Left cardiac atrium (tissue), 4 donors: ENCODE measurements at places on chromosomes 6 and 20. TPM values are rescaled to one million over a fixed set of nuclear protein-coding genes. Genes with fewer than 3 reads are reported as not detected.

DNA sequence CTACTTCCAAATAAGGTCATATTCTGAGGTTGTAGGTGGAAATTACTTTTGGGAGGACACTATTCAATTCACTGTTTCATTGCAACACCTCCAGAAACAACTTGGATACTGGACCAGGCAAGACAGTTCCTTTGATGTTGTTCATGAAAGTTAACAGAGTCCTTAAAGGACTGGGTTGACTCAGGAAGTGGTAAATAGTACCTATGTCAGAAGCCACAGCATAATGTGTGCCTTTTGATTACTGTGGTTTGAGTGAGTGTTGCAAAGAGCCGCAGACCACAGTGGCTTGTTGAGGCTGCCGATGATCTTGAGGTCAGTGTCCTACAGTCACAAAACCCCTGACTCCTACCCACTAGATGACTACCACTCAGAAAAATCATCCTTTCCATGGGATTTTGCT lies 10.9 kb downstream of the IL20RA start:
- no peak for DNase-seq

- DNase-seq: no peak
Observed at GRCh38 chr6:44399991-44400390, 12.5 kb downstream of the CDC5L start.

GRCh38 chr20:46365487-46366220 lies 40.8 kb downstream of the ELMO2 start:
- DNase-seq: no peak

The KCNQ2 gene
- total RNA-seq: 0.91 TPM

The FILIP1 gene
- total RNA-seq: 86.3 TPM

The MUCL3 gene
- not detected for total RNA-seq

DNA sequence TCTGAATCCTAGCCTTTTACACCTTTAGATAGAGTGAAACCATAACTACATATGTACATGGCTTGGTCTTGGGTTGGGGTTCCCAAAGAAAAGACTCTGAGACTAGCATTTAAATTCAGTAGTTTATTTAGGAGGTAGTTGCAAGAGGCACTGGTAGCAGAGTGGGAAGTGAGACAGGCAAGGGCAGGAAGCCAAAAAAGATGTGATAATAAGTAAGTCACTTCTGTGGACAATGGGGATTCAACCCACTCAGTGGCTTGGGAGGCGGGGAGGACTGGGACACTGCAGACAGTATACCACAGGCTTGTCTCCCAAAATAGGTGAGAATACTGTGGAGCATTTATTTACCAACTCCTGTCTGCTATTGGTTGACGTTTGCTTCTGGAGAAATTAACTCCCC lies 131.9 kb downstream of the SLC24A3 start:
- no peak for DNase-seq

The RBBP8NL gene
- not detected for total RNA-seq

The OLIG3 gene
- not detected for total RNA-seq

The ZNF165 gene
- total RNA-seq: 0.44 TPM

- peak; percentile 25 for DNase-seq
Observed at GRCh38 chr20:63521602-63522001, 1.0 kb downstream of the PPDPF start.

GRCh38 chr20:62711703-62712101 lies 3.1 kb downstream of the NTSR1 start:
- no peak for DNase-seq

- DNase-seq: no peak
Observed at GRCh38 chr20:35502352-35502751, 27.1 kb downstream of the C20orf173 start.

GRCh38 chr20:59481067-59481466 lies 123.3 kb upstream of the PHACTR3 start:
- no peak for DNase-seq

The WASF1 gene
- 3.2 TPM for total RNA-seq

DNA sequence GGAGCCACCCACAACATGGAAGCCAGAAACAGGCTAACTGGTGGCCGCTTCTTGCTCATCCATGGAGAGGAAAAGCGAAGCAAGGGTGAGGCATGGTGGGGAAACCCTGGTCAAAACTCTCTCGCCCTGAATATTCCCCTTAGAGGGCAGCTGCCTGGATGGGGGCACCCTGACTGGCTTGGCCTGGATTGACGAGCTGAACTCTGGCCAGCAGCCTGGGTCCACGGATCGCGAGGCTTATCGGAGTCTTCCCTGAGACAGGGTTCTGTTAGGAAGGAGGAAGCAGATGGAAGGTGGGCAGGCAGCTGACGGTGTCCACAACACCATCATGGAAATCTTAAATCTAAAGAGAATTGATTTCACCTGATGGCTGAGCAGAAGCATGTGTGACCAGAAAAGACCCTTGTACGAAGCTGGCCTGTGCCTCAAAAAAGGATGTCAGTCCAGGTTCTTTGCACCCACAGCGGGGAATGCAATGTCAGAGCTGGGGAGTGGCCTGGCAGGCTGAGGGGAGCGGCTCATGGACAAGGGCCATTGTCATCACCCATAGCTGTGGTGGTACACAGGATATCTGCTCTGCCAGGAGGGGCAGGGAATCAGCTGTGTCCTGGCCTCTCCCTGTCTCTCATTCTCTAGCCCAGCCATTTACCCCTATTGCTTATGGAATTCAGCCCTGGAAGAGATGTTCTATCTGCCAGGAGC lies 109.4 kb upstream of the SNX9 start:
- no peak for DNase-seq

DNA sequence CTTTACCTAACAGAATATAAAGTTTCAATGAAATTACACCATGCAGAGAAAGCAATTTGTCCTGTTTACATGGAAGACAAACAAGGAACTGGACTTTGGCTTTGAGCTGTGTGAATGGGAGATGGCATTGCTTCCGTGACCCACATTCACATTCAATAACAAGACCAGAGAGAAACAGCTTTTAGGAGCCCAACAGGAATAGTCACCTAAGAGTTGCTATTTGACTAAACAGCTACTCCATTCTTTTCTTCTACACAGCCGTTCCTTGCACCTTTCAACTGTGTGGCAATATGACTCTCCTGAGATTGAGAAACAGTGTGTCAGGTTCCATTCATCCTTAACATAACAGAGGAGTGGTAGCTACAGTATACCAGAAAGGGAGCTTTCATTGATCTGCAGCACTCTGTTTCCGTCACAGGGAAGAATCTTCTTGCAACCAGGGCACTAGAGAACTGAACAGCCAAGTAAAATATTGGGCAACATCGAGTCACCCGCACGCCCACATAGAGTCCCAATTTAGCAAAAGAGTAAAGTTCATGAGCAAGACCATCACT lies 355.1 kb downstream of the HAO1 start:
- no peak for DNase-seq

GRCh38 chr6:161418463-161418945 lies 144.6 kb upstream of the AGPAT4 start:
- no peak for DNase-seq

The PI16 gene
- total RNA-seq: 47.0 TPM

GRCh38 chr6:251920-252319 lies 40.4 kb upstream of the DUSP22 start:
- DNase-seq: no peak

The TNXB gene
- total RNA-seq: 158 TPM

The MTFR2 gene
- 0.31 TPM for total RNA-seq

- no peak for DNase-seq
Observed at GRCh38 chr6:25173246-25173645, 105.9 kb upstream of the CARMIL1 start.

- no peak for DNase-seq
Observed at GRCh38 chr6:153980171-153980570, 58.9 kb upstream of the OPRM1 start.

- peak; percentile 44 for DNase-seq
Observed at GRCh38 chr6:133551847-133552341, 310.7 kb downstream of the EYA4 start.

DNA sequence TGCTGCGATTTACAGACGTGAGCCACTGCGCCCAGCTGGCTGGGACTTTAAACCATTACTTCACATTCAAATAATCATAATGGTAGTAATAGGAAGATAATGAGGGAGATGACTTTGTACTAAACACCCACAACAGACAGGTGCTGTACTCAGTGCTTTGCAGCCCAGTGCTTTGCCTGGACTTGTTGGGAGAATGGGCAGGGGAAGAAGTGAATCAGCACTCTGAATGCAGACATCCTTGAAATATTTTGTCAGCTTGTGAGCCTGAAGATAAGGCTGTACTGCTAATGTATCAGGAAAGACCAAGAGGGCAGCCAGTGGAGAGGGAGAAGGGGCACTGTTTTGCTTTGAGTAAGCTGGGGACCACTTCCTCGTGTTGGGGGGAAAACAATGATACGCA lies 17.4 kb downstream of the NKX2-2 start:
- DNase-seq: no peak
